ENCODE measurements at places on chromosomes 7 and 10.

- no peak for DNase-seq
Measured at GRCh38 chr10:100713049-100713858, 32.1 kb upstream of the PAX2 start.

- no peak for DNase-seq
Measured at GRCh38 chr7:105600720-105601550, 19.6 kb upstream of the EFCAB10 start.

DNA sequence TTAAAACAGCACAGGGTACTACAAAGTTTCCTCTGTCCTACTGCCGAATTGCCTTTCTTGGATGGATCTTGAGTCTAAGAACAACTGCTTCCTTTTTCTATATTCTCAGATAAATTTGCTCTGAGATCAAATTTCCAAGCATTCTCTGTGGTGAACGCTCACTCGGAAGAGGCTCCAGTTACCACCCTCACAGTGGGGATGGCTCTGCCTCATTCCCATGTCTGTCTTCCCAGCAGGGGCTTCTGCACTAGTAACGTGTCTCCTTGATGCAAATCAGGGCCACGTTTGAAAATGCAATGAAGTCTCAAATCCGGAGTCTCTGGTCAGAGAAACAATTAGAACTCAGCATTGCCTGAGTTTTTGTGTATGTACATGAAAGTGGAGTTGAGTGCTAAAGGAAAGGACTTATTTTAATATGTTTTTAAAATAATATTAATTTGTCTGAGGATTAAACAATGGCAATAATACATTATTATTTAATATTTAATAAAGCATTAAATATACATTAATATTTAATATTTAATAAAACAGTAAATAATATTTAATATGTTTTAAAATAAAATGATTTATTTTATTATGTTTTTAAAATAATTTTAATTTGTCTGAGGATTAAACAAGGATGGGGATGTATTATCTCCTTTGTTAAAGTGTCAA, 61.8 kb downstream of the INHBA start:
- no peak for DNase-seq

DNA sequence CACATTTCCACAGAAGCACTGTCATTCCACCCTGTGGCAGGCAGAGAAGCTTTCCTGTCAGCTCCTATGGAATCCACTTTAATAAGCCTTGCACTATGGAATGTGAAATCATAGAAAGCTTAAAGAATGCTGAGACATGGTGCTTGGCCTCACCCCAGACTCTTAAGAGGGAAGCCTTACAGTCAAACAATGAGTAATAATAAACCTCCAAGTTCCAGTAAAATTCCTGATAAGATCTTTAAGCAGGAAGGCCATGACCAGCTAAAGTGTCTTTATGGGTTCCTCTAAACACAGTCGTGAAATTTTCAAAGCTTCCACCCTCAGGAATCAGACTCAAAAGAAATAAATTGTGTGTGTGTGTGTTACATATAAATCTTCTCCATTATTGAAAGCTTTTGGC, 11.9 kb upstream of the TEX36 start:
- no peak for DNase-seq

GRCh38 chr10:73650537-73651331, 5.1 kb downstream of the SYNPO2L start:
- DNase-seq, result no peak

- peak; percentile 76 for DNase-seq
Measured at GRCh38 chr10:110226543-110226925, 19.1 kb downstream of the MXI1 start.

- DNase-seq, result no peak
Measured at GRCh38 chr10:114541081-114541796, 116.8 kb downstream of the ABLIM1 start.

- no peak for DNase-seq
Measured at GRCh38 chr10:58050575-58050974, 217.1 kb downstream of the IPMK start.
